Thoracic aorta (tissue), 2 donors: ENCODE measurements at places on chromosomes 4 and X.

- no peak for DNase-seq
Measured at GRCh38 chr4:122711919-122712318, 20.6 kb upstream of the BBS12 start.

DNA sequence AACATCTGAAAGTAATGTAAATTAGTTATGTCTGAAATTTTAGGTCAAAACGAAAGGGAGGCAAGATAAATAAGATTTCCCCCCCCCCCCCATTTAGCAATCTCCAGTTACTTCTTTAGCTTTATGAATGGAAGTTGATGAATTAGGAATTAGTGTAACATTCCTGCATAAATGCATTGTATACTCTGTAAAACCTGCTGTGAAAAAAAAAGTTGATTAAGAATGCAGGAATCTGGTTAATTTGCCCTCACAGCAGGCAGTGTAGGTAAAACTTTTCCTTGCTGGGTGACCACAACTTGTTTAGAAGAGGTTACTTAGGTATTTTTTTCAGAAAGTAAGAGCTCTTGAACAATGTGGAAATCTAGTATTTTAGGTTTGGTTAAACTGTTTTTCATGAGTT is 15.3 kb downstream of the LARP7 start:
- no peak for DNase-seq

DNA sequence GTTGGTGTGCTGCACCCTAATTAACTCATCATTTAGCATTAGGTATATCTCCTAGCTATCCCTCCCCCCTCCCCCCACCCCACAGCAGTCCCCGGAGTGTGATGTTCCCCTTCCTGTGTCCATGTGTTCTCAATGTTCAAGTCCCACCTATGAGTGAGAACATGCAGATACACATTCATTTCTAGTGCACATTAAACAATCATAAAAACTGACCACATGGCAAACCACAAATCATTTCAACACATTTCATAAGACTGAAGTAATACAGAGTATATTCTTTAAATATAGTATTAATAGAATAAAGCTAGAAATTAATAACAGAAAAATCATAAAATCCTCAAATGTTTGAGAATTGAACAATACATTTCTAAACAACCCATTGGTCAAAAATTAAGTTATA is 34.1 kb downstream of the PRKG2 start:
- DNase-seq, result no peak

GRCh38 chr4:130478406-130478805 is 1382.5 kb downstream of the C4orf33 start:
- no peak for DNase-seq

- DNase-seq, result no peak
Measured at GRCh38 chr4:3323071-3323481, 30.3 kb downstream of the RGS12 start.

DNA sequence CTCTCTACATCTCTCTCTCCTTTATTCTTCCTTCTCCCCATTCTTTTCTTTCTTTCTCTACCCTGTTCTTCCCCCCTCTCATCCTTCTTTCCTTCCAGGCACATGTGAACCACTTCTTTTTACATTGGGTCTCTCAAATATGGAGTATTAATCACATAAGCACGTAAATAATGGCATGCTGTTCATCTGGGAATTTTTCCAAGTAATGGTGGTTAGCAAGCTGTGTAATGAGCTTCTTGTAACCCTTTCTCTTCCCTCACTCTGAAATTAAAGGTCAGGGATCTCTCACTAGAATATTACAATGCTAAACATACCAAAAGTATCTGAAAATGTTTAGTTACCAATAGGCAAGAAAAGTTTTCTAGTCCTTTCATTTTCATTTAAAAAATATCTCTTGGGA is 239.9 kb upstream of the TEX13A start:
- no peak for DNase-seq
